Forelimb muscle (tissue), 1 donor: ENCODE measurements at places on chromosomes 5 and 9. TPM values are rescaled to one million over a fixed set of nuclear protein-coding genes. Genes with fewer than 3 reads are reported as not detected.

- no peak for DNase-seq
These were observed 59.1 kb upstream of the FBXW11 start for GRCh38 chr5:172065431-172066065.

DNA sequence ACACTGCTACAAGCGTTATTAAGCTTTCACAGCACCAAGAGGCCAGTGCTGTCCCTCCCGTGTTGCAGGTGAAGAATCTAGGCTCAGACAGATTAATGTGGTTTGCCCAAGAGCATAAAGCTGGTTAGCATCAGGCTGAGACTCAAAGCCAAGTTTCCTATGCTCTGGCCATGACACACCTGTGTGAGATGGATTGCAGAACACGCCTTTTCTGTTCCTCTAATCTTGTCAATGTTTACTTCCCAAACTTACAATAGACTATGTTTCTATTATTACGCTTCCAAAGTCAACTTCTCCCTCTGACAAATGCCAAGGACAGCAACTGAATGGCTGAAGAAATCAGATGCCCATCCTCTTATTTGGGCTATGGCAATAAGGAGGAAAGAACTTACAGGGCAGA is 138.4 kb upstream of the SLIT3 start:
- DNase-seq = no peak

GRCh38 chr5:38078161-38078560 is 180.2 kb upstream of the EGFLAM start:
- DNase-seq = no peak

- no peak for DNase-seq
These were observed 40.7 kb upstream of the RNU6ATAC start for GRCh38 chr9:134204991-134205578.

- DNase-seq = no peak
These were observed 4.2 kb upstream of the SEMA4D start for GRCh38 chr9:89502038-89502601.

DNA sequence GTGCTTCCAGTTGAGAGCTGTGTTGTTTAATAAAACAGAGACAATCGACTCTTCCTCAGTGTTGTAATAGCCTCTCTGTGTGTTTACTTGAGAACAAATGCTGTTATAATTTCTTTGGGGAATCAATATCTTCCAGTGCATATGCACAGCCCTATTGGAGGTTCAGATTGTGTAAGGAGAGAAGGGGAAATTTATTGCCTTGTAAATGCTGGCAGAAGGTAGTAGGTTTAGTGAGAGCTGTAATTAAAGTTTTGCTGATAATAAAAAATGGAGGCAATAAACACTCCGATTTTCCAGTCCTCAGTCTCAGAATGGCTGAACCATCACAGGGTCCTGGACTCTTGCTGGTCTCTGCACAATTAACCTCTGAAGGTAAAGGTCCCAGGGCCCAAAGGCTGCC is 128.3 kb downstream of the C5orf15 start:
- no peak for DNase-seq

TNFSF8 gene
- polyA plus RNA-seq = 0.53 TPM

FRMPD1 gene
- 12.5 TPM for polyA plus RNA-seq

PROB1 gene
- 42.6 TPM for polyA plus RNA-seq
